Activated CD4-positive, alpha-beta T cell treated with anti-CD3 and anti-CD28 coated beads, Interleukin-2, amount 50 U/mL, for 1 hour (primary cell): ENCODE measurements at places on chromosomes 3 and 15.

GRCh38 chr3:190197346-190197763 lies 76.7 kb upstream of the P3H2 start:
- no peak for DNase-seq

DNA sequence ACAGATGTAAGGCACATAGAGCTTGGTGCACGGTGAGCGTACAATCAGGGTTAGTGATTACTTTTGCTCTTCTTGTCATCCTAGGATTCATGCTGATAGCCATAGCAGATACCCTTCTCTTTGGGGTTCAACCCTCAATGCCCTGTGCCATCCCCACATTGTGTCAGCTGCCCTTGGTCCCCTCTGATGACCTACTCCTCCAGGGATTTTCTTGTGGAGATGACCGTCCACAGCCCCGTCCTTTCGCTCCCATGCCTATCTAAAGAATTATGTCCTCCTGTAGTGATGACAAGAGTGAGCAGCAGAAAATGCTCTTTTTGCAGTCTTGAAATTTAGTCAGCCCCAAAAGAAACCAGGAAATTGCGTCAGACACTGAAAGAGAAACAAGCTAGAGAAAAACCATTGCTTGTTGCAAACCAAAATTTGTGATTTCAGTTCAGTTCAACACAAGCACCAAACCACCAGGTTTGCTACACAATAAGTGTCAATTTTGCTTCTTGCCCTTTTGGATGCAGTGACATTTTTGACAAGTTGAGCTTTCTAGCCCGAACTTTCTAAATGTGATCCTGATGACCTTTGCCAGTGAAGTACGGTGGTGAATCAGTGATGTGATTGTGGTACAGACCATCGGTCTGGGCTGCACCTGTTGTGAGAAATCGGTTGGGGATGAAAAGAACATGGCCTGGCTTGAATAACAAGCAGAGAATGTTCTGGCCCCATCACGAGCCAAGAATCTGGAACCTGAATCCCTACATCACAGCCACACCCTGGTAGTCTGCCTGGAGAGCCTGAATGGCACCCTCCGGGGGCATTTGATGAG lies 41.3 kb downstream of the CMTM7 start:
- DNase-seq, result no peak

GRCh38 chr15:89335298-89336041 lies 846 bp upstream of the POLG start:
- peak; percentile 31 for DNase-seq

DNA sequence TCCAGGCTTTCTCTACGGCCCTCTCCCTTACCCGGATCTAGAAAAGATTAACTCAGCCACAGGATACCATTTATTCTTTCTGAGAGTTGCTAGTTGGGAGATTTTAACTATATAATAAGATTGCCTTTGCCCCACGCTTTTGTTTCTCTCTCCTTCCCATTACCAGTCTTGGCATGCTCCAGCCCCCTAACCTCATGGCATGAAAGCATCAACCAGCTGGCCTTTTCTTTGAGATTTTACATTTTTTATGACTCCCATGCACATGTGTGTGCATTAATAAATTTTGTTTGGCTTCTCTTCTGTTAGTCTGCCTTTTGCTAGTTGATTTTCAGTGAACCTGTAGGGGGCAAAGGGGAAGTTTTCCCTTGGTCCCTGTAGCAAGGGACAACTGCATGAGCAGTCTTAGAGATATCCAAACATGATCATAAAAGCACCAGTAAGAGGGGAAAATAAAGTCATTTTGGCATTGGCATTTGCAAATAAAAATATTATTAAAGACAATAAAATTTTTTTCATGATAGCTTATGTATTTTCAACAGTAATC lies 73.6 kb downstream of the OXSM start:
- no peak for DNase-seq

DNA sequence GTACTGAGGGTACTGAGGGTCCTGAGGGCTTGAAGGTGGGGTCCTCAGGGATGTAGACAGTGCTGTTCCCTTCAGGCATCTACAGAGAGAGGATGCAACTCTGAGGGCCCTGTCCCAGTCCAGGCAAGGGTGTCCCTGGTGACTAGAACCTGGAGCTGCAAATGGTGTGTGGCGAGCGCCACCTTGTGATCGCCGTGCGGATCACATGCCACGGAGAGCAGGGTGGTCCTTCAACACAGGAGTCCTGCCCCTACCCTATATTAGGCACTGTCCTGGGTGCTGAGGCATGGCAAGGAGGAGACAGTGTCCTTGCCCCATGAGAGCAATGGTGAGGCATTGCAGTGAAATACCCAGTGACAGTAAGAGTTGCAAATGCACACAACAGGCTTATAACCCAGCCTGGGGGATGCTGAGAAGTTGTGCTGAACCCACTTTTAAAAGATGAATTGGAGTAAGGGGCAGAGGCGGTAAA lies 23.6 kb downstream of the RHCG start:
- DNase-seq, result peak; percentile 18

DNA sequence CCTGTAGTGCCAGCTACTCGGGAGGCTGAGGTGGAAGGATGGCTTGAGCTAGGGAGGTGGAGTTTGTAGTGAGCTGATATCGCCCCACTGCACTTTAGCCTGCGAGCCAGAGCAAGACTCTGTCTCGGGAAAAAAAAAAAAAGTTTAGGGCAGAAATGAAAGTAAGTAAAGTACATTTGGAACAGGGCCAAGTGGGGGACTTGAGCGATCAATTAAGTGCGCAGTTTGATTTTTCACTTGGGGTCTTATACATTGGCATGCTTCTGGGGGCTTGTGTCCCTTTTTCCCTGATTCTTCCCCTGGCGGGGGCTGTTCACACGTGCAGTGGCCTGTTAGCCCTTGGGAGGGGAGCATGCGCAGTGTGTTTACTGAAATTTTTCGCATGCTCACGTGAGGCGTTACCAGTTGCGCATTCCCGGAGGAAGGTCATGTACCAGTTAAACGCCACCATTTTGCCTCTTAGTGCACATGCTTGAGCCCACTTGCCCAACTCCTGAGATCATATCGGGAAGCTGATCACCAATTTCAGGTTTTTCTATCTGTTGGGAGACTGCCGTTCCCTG lies 42.0 kb downstream of the GALNT15 start:
- no peak for DNase-seq

DNA sequence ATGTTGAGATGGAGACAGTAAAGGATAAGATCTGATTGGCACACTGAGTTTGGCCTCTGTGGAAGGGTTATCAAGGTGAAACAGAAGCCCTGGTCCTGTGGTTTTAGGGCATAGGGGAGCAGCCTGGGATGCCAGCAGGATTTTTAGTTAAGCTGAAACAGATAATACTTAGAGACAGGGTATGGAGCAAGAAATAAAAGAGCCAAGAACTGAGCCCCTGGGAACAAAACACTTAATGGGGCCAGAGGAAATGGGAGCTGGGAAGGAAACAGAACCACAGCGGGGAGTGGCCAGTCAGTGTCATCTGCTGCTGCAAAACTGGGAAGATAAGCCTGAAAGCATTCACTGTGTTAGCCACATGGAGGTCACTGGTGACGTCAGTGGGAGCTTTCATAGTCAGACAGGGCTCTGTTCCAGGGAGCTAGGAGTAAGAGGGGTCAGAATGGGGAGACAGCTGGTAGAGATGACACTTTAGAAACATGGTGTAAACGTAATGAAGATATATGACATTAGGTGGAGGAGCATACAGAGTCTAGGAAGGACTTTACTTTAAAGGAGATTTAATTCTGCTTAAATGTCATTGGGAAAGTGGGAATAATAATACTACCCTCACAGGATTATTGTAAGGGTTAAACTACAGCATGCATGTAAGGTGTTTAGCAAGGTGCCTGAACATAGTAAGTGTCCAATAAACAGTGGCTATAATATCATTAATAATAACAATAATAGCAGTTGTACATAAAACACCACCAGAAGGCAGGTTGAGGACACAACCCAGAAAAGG lies 172.7 kb upstream of the CTNNB1 start:
- no peak for DNase-seq

- no peak for DNase-seq
Measured at GRCh38 chr3:66383998-66384745, 116.7 kb downstream of the LRIG1 start.

GRCh38 chr15:40044717-40045571 lies 6.0 kb upstream of the SRP14 start:
- peak; percentile 76 for DNase-seq

DNA sequence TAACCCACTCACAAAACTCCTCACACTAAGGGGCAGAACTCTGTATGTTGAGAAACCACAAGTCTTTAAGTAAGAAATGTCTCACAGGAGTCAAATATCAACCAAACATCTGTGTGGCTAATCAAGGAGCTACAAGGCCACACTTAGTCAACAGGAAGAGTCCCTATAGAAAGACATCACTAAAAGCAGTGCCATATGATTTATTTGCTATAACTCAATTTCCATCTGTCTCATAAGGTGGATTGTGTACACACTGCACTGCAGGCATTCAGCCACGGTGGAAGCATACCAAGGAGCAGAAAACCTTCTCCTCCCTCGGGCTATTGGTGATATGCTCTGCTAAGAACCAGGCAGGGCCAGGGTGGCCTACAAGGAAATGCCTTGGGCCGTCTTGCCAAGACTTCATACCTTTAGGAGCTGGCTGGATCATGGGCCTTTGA lies 197.6 kb upstream of the CFAP20DC start:
- DNase-seq, result no peak

GRCh38 chr15:51838270-51838669 lies 8.8 kb downstream of the TMOD3 start:
- no peak for DNase-seq

- no peak for DNase-seq
Measured at GRCh38 chr3:183264268-183264667, 11.2 kb downstream of the B3GNT5 start.

GRCh38 chr3:11228041-11228440 lies 44.2 kb upstream of the ATG7 start:
- no peak for DNase-seq

GRCh38 chr3:111547631-111548030 lies 5.6 kb downstream of the CD96 start:
- DNase-seq, result peak; percentile 42

DNA sequence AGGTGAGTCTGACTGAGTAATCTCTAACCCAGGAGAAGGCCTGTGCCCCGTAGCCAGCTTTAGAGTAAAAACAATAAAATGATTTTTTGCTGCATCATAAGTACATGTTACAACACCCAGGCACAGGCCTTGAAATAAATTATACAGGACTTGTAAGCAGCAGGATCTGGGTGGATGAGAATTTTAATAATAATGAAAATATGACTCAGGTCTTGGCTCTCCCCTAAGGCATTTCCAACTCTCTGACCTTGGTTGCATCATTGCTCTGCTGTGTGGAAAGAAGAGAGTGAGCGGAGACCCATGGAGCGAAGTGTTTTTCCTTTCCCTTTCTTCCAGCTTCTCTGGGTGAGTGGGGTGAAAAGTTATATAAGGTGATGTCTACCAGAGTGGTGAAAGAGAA lies 44.6 kb downstream of the EOMES start:
- no peak for DNase-seq

DNA sequence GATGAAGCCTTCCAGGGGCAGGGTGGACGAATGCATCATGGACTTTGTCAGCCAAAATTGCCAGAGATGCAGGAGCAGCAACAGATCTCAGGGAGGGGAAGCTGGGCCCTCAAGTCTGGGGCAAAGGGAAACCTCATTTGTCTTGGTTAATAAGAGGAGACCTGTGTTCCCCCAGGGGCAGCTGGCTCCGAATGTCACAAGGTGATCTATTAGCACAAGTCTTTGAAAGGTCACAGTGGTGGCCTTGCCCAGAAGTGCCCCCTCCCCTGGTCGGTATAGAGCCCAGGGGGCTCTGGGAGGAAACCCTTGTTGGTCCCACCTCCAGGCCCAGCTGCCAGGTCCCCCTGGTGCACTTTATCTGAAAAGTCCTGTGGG lies 46.2 kb downstream of the ABTB1 start:
- no peak for DNase-seq

DNA sequence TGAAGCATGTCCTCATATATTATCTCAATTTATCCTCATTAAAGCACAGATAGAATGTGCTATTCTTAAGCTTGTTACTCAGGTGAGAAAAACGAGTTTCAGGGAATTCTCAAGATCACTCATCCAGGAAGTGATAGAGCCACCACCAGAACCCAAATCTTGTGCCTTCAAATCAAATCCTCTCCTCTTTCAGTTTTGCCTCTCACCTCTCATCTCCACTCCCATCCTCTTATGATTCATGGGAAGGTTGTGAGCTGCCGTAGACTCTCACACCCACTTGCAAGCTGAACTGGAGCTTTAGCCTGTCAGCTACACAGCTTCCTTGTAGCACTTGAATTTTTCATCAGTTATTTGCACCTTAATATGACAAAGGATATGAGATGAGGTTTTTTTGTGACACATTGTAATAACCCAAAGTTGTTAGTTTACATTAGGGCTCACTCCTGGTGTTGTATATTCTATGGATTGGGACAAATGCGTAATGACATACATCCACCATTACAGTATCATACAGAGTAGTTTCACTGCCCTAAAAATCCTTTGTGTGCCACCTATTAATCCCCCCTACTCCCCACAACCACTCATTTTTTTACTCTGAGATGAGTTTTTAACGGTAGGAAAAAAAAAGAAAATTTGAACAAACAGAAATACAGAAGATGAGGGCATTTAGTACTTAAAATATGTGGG lies 25.7 kb downstream of the GPR15 start:
- DNase-seq, result no peak

DNA sequence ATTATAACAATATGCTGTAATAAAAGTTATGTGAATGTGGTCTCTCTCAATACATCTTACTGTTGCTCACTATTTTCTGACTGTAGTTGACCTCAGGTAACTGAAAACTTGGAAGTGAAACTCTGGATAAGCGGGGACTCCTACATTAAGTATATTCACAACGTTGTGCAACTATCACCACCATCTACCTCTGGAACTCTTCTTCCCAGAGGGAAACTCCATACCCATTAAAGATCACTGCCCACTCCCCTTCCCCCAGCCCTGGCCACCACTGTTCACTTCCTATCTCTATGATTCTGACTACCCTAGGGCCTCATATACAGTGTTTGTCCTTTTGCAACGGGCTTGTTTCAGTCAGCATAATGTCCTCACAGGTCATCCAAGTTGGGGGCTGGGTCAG lies 20.7 kb downstream of the SLCO3A1 start:
- no peak for DNase-seq

- no peak for DNase-seq
Measured at GRCh38 chr3:148330542-148330941, 367.2 kb upstream of the AGTR1 start.
